ENCODE measurements at places on chromosomes 4 and X.

GRCh38 chr4:83724485-83725335 is 188.8 kb downstream of the GPAT3 start:
- no peak for DNase-seq

- no peak for DNase-seq
Observed at GRCh38 chrX:44265559-44265958, 77.9 kb downstream of the EFHC2 start.

- DNase-seq, result peak; percentile 9
Observed at GRCh38 chr4:109410226-109410625, 23.4 kb upstream of the SEC24B start.

DNA sequence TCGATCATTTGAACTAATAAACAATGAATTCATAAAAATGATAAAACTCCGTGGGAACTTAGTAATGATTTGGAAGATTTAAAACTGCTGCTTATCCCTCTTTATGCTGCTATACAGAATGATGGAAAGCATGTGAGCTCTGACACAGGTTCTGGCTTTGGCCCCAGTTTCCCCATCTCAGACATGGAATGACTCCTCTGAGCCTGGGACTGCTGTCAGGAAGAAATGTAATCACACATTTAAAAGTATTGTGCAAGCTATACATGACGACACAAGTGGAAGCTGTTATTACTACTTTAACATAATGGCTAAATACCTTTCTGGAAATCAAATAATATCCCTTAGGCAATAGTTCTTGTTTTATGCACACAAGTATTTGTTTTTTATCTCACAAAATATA is 161.7 kb downstream of the DCHS2 start:
- no peak for DNase-seq

- peak; percentile 90 for DNase-seq
Observed at GRCh38 chr4:120692964-120693363, 229.6 kb downstream of the PRDM5 start.

DNA sequence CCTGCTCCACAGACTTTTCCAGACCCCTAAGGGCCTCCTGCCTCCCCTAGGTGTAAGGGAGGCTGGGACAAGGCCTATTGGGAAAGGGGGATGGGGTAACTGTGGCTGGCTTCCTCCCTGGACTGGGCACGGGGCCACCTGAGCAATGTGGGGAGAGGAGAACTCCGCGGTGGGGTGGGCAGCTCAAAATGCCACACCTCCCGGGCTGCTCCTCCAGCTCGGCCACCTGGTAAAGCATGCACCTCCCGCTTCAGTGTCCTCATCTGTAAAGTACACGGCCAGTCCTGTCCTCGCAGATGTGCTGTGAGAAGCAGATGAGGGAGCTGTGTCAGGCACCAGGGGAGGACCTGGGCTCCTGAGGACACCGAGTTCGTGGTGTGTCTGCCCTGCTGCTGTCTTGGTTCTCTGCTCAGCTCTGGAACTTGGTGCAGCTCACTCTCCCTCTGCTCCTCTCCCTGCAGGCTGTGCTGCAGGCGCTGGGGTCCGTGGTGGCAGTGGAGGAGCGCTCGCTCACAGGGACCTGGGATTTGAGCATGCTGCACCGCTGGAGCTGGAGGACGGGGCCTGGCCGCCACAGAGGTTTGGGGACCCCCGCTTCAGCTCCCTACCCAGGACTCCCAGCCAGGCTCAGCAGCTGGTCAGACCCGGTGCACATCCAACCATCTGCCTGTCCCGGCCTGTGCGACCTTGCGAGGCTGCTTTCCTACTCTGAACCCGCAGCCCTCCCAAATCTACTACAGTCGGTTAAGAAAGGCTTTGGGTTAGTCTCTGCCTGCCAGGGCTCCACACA is 20.8 kb upstream of the MRFAP1 start:
- no peak for DNase-seq

- no peak for DNase-seq
Observed at GRCh38 chr4:174524242-174524641, 2.0 kb upstream of the HPGD start.
